ENCODE measurements at places on chromosomes 6 and 20.

- DNase-seq = no peak
These were observed 21.9 kb downstream of the DYNLT1 start for GRCh38 chr6:158622545-158623190.

DNA sequence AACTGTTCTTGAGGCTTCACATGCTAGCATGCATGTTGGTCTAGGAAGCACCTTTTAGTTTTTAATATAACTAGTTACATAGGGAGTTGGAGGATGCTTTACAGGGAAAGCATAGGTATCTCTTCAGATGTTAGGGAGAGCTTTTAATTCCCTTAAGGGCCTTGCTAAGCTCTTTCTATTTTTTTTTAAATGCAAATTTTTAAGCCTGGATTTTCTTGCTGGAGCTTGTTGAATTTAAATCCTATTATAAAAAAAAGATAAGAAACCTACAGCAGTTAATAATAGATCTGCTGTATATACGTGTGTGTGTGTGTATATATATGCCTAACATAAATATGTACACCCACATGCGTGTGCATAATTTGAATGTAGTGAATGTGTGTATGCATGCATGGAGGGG is 79.0 kb downstream of the FIG4 start:
- DNase-seq = no peak

GRCh38 chr6:116015983-116016382 is 44.7 kb downstream of the FRK start:
- DNase-seq = no peak

GRCh38 chr6:159960485-159960884 is 8.4 kb upstream of the IGF2R start:
- DNase-seq = no peak

- no peak for DNase-seq
These were observed 545 bp downstream of the FNDC1 start for GRCh38 chr6:159169557-159170332.

DNA sequence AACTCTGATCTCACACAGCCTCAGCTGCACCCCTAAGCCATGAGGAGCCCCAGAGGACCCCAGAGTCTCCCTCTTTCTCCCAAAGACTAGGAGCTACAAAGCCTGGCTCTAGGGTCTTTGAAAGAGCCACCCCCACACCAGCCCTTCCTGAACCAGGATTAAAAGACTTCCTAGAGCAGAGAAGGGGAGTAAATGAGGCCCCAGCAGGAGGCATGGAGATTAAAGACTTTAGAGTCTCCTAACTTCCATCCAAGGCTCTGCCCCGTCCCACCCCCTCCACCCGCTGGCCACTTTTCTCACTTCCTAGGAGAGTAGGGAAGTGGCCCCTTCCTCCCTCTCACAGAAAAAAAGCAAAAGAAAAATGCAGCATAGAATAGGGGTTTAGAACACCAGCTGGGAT is 1.7 kb downstream of the PREX1 start:
- DNase-seq = no peak

GRCh38 chr6:26225848-26226578 is 138.8 kb downstream of the HFE start:
- DNase-seq = no peak

GRCh38 chr6:84456803-84457202 is 229.4 kb upstream of the CEP162 start:
- no peak for DNase-seq

GRCh38 chr6:161444464-161444863 is 170.6 kb upstream of the AGPAT4 start:
- DNase-seq = no peak

DNA sequence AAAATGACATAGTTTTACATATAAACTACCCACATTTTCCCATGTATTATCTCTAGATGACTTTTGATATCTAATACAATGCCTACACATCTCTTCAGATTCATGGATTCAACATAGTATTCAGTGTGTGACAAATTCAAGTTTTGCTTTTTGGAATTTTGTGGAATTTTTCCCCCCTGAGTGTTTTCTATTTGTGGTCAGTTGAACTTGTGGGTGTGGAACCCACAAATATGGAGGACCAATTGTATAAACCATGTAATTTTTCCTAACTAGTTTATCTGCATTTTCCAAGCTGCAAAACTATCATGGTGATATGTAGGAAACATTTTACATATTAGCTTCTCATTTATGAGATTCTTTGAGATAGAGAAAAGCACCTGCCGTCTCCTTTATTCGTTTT is 374.3 kb upstream of the SOX4 start:
- no peak for DNase-seq

DNA sequence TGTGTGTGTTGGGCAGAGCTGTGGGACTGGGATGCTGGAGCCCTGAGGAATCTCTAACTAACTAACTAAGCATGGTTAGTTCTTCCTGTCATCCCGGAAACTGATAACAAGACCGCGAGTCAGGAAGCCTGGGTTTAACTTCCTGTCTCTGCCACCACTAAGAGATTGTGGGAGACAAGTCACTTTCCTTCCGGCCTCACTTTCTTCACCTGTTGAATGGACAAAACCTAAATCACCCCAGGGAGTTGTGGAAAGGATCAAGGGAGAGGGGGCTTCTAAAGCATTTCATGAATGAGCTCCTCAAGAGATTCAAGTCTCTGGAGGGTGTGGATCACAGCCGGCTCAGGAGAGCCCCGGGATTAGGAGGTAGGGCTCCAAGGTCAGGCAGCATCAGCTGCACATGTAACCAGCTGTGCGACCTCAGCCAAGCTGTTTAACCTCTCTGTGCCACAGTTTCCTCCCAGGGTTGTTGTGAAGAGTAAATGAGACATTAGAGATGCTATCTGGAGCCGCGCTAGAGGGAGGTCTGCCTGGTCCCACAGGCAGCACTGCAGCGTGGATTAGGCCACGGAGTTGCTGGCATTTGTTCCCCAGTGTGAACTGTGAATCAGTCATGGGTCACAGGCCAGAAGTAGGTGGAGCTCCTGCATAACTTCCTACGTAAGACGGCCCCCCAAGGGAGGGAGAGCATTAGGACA is 105.1 kb downstream of the TOX2 start:
- DNase-seq = peak; percentile 37

- no peak for DNase-seq
These were observed 7.2 kb downstream of the PKIG start for GRCh38 chr20:44589537-44589936.

DNA sequence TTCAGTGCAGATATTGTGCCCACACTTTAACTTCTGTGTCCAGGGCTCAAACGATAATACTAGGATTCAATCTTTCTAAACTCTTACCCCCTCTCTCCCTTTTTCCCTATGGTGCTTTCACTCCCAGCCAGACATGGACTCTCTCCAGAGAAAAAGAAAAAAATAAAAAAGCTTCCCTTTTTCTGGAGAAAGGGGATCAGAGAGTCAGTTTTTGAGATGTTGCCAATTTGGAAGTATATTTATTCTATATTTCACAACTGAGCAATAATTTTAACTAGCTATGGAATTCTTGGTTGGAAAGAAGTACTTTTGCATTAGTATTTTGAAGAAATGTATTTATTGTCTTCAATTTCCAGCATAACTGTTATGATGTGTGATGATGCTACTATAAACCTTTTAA is 72.2 kb upstream of the ZFP64 start:
- DNase-seq = no peak

DNA sequence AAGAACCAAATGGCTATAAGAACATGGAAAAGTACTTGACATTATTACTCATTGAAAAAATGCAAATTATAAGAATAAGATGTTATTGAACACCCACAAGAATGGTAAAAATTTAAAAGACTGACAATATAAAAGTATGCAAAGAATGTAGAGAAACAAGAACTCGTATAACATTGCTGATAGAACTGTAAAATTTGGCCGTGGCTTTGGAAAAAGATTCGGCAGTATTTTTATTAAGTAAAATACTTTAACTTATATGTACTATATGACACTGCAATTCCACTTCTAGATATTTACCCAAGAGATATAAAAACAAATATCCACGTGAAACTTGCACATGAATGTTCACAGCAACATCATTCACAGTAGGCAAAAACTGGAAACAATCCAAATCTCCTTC is 239.2 kb downstream of the TPBG start:
- DNase-seq = no peak

DNA sequence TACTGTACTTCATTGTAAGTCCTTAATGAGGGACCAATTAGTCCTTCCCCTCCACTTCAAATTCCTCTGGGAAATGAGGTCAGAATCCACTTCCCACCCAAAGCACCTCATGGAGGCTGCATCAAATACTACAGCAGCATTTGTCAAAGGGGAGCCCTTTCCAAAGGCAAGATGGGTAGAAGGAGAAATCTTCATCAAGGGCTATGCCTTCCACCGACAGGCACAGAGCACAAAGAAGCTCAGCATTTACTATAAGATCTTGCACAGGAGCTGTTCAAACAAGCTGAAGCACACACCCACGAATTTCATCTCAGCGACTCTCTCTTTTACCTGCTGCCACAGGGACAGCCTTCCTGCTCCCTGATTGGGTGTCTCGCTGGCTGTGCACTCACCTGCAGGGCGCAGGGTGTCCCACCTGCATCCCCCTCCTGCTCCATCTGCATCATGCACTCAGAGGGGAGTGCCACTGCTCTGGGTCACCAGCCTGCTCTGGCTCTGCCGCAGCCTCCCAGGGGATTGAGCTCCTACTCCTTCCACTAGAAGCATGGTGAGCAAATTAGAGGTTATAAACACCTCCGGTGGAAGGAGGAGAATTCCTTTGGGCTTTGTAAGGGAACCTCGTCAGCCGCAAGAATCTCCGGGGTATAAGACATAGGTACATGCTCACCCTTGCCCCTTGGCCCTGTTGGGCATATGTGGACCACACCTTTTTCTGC is 164.5 kb downstream of the ATXN1 start:
- DNase-seq = no peak

DNA sequence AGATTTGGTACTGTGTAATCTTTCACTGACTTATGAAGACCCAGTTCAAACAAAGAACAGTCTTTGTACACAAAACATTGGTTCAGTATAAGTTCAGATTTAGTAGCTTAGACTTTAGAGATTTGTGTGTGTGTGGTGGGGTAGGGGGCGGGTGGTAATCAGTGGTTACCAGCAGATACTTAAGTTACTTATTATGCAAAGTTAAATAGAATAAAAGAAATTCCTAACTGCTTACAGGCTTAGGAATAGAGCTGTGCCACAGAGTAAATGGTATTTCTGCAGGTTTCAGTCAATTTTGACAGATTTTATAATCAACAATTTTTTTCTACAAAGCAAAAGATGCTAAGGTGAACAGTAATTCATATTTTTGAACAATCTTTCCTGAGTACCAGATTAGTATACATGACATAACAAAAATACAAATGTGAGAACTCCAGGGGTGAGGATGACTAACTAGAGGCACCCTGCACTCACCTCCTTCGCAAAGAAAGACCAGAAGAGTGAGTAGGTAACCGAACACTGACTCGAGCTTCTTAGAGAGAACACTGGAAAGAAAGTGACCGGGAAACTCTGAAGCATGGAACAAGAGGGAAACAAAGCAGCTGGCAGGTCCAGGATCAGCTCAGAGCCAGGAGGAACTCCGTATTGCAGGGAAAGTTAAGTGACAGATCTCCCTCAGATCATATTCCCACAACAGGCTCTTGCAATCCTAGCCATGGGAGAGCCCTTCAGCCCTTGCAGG is 560.6 kb downstream of the COL12A1 start:
- no peak for DNase-seq

GRCh38 chr6:30742316-30743098 is at the start of gene FLOT1:
FLOT1 (minus strand) TSS chr6:30742687; CDS start chr6:30742189, 498 bp downstream.
- DNase-seq = peak; percentile 88

- DNase-seq = peak; percentile 48
These were observed 66.3 kb downstream of the ATXN1 start for GRCh38 chr6:16694781-16695578.

DNA sequence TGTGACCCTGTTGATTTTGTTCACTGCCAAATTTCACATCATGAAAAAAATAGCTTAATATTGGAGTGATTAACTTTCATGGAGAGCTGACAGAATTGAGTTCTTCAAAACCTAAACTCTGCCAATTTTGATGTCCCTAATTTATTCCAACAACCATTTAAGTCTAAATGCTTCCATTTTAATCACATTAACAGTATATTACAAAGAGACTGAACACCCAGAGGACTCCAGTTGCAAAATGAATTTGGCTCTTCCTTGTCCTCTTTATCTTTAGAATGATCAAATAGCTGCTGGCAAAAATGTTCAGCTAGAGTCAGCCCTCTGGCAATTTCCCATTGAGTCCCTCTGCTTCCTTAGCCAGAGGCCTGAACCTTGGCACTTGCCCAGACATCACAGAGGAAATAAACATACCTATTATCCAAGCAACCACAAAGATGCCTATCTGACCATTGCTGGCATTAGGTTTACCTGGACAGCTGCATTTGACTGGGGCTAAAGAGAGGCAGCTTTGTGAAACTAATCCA is 299.0 kb upstream of the STXBP5 start:
- no peak for DNase-seq

- no peak for DNase-seq
These were observed 229.6 kb downstream of the EYA2 start for GRCh38 chr20:47124181-47124717.

DNA sequence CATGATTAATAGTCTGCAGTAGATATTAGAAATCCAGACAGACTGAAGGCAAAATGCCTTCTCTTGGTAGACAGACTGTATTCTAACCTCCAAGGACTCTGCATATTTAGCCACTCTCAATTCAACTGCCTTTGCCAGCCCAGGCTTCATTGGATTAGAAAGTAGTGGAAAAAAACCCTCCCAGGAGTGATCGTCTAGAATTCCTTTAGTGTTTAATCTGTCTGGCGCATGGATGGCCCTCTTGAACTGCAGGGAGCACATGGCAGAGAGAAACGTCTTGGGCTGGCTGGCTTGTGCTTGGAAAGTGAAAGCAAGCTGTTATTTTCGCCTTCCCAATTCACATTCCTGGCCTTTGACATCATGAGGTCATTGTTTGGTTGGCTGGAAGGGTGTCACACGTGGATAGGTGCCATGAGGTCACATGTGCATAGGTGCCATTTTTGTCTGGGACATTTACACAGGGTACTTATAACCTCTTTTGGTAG is 30.9 kb upstream of the NEDD9 start:
- DNase-seq = no peak

GRCh38 chr6:105014448-105014847 is 57.5 kb downstream of the LIN28B start:
- no peak for DNase-seq

GRCh38 chr20:47389867-47390347 is 33.4 kb upstream of the ZMYND8 start:
- no peak for DNase-seq

DNA sequence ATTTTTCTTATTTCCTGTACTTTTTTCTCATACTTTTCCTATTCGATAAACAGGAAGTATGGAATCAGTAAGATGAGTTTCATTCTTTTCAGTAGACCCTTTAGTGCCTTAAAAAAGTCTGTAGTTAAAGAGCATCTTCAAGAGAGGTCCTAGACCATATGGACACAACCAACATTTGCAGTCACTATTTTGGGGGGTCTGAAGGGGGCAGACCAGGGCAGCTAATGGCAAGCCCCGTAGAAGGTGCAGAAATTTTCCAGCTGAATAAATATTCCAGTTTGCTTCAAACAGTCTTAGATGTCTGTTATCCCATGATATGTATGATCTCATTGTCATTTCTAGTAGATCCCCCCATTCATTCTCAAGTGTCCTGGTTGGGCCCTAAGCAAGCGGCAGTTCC is 52.8 kb downstream of the MAP3K5 start:
- no peak for DNase-seq

All from CD4-positive, alpha-beta T cell treated with Interleukin-4 for 4 hours (primary cell).